ENCODE measurements at places on chromosomes 2 and 18.

DNA sequence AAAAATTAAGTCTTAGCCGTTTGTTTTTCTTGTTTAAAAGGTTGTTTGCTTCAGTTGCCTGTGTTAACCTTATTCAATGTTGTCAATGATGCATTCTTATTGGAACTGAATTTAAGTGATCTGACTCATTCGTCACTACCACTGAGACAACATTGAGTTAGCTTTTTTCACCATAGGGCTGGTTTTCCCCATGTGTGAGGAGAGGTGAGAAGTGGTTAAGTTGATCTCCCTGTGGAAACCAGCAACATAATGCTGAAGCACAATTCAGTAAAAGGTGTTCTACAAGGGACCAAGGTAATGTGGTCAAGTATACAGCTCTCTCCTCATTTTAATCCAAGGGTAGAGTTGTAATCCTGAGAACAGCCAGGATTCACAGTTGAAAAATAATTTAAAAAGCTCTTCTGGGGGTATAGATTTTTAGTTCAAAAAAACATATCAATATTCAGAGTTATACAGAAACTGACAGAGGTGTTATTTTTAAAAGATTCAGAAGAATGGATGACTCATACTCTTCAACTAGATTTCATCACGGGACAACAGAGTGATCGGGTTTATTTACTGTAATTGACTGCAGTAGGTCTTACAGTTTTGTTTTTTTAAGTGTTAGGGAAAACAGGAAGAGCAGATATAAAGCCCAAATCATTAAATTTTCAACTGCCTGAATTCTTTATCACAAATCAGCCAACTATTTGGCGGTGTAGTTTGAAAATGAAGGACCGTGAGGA lies 12.6 kb downstream of the NOP58 start:
- peaks cover 5% of the 10 kb centered on the region for H3K4me1 ChIP-seq
- H3K27me3 ChIP-seq = no peaks in the 10 kb centered on the region
- H3K4me3 ChIP-seq = no peak overlapping the region

DNA sequence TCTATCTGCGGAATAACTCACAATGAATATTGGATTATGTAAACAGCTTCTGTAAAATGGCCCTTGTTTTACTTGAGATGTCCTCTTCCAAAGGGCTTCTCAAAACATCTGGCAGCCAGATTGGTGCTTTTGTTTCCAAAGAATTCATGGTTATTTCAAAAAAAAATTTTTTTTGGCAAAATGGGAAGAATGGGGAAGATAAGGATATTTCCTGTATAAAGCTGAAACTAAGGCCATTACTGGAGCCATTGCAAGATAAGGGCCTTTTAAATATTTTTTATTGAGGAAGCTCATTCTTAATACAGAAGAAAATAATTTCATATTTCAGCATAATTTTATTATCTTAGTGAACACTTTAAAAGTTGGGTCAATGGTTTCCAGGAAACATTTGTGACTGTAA lies 259.1 kb downstream of the GALNT13 start:
- H3K27me3 ChIP-seq = no peaks in the 10 kb centered on the region
- H3K4me1 ChIP-seq = no peaks in the 10 kb centered on the region
- H3K4me3 ChIP-seq = no peak overlapping the region
- no peaks in the 10 kb centered on the region for H3K36me3 ChIP-seq

- no peak overlapping the region for H3K27ac ChIP-seq
- DNase-seq = no peak
- no peaks in the 10 kb centered on the region for H3K27me3 ChIP-seq
- H3K4me3 ChIP-seq = no peak overlapping the region
- H3K36me3 ChIP-seq = no peaks in the 10 kb centered on the region
These were observed 99.5 kb downstream of the TMEM163 start for GRCh38 chr2:134619250-134619649.

DNA sequence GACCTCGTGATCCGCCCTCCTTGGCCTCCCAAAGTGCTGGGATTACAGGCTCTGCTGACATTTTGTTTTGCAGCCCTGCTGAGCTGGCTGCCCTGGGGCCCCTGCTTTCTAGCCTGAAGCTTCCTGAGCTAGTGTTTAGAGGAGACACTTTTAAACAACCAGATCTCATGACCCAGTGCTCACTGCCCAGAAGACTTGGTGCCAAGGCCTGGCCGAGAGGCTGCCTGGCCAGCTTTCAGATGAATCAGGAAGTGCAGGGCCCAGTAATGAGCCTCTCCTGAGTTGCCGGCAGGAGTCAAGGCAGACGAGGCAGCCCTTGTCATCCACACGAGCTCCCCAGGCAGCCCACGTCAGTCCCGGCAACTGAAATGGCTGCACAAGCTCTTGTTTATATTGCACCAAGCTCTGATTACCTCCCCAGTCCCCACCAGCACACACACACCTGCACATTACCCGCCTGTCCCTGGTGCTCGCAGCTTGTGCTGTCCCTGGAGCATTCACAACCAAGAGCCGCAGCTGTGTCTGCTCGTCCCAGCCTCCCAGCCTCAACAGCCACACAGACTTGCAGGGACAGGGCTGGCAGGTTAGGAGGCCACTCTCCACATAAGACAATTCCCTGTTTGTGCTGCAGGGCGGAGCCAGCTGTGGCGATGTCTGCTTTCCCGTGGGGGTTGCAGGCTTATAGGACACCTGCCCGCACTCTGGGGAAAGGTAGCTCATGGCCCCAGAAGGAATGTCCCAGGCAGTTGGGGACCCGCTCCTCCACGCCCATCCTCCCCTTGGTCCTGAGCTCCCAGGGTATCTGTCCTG lies 331.2 kb upstream of the MYT1L start:
- H3K36me3 ChIP-seq = no peaks in the 10 kb centered on the region
- H3K27ac ChIP-seq = no peak overlapping the region
- DNase-seq = peak; percentile 12
- H3K4me1 ChIP-seq = peaks cover 6% of the 10 kb centered on the region
- no peaks in the 10 kb centered on the region for H3K27me3 ChIP-seq

GRCh38 chr2:142865924-142866323 lies 11.5 kb upstream of the KYNU start:
- no peaks in the 10 kb centered on the region for H3K27me3 ChIP-seq
- H3K27ac ChIP-seq = no peak overlapping the region
- no peak overlapping the region for H3K4me3 ChIP-seq
- no peaks in the 10 kb centered on the region for H3K36me3 ChIP-seq

GRCh38 chr2:86078774-86079545 lies 26.7 kb downstream of the POLR1A start:
- no peaks in the 10 kb centered on the region for H3K4me1 ChIP-seq
- DNase-seq = peak; percentile 68
- no peak overlapping the region for H3K4me3 ChIP-seq
- no peaks in the 10 kb centered on the region for H3K27me3 ChIP-seq

GRCh38 chr2:146874260-146874658 lies 970.6 kb upstream of the ACVR2A start:
- H3K4me3 ChIP-seq = no peak overlapping the region
- H3K36me3 ChIP-seq = no peaks in the 10 kb centered on the region
- no peaks in the 10 kb centered on the region for H3K27me3 ChIP-seq
- DNase-seq = no peak
- H3K27ac ChIP-seq = peak overlapping the region; percentile 11

DNA sequence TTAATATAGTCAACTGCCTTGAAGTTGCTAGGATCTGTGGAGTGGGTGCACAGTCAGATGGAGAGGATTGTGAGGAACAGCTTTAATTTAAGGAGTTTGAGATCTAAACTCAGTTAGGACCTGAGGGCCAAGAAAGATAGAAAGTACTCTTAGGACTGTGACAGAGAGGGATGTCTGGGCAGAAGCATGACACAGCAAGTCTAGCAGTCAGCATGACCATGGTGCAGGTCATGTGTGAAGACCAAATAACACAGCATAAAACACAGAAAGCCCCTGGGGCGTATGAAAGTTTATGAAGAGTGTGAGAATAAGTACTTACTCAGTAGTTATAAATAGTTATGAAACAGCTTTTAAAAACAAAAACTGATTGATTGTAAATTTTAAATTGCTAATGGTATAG lies 107.2 kb downstream of the GALNT1 start:
- peaks cover 5% of the 10 kb centered on the region for H3K36me3 ChIP-seq
- DNase-seq = no peak
- H3K4me1 ChIP-seq = no peaks in the 10 kb centered on the region
- no peak overlapping the region for H3K4me3 ChIP-seq
- H3K27ac ChIP-seq = no peak overlapping the region

DNA sequence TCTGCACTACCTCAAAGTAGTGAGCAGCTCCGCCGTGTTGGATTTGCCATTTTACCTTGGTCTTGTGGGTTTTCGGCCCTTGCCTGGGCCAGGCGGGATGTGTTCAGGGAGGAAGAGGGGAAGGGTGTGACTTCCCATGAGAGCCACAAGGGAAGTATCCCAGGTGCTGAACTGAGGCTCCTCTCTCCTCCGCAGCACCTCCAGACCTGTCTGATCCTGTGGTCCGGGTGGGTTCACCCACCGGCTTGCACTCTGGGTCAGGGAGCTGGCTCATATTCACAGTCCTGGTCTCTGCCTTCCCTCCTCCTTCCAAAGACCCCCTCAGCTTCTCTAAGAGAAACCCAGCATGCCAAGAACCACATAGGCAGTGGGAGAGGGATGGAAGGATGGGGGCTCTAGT lies 235.8 kb downstream of the SEPTIN10 start:
- H3K27me3 ChIP-seq = no peaks in the 10 kb centered on the region
- peaks cover 5% of the 10 kb centered on the region for H3K4me1 ChIP-seq
- H3K4me3 ChIP-seq = no peak overlapping the region
- H3K36me3 ChIP-seq = no peaks in the 10 kb centered on the region
- DNase-seq = no peak

GRCh38 chr2:32904751-32905150 lies 42.0 kb upstream of the LTBP1 start:
- H3K4me1 ChIP-seq = no peaks in the 10 kb centered on the region
- no peaks in the 10 kb centered on the region for H3K36me3 ChIP-seq
- no peak overlapping the region for H3K4me3 ChIP-seq
- DNase-seq = no peak
- H3K27me3 ChIP-seq = no peaks in the 10 kb centered on the region
- H3K27ac ChIP-seq = no peak overlapping the region

DNA sequence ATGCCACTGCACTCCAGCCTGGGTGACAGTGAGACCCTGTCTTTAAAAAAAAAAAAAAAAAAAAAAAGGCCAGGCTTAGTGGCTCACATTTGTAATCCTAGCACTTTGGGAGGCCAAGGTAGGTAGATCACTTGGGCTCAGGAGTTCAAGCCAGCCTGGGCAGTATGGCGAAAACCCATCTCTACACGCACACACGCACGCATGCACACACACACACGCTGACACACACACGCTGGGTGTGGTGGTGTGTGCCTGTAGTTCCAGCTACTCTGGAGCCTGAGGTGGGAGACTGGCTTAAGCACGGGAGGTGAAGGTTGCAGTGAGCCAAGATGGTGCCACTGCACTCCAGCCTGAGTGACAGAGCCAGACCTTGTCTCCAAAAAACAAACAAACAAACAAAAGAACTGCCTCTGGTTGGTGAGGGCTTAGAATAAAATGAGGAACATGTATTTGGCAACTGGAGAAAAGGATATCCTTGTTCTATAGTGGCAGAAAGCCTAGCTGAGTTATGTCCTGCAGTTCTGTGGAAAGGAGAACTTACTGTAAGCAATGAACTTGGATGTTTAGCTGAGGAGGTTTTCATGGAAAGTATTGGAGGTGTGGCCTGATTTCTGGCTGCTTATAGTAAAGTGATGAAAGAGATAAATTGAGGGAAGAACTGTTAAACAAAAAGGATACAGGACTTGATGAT lies 34.0 kb downstream of the HAT1 start:
- peak overlapping the region; percentile 82 for H3K27ac ChIP-seq
- no peak overlapping the region for H3K4me3 ChIP-seq
- no peaks in the 10 kb centered on the region for H3K36me3 ChIP-seq
- DNase-seq = peak; percentile 4
- no peaks in the 10 kb centered on the region for H3K4me1 ChIP-seq

DNA sequence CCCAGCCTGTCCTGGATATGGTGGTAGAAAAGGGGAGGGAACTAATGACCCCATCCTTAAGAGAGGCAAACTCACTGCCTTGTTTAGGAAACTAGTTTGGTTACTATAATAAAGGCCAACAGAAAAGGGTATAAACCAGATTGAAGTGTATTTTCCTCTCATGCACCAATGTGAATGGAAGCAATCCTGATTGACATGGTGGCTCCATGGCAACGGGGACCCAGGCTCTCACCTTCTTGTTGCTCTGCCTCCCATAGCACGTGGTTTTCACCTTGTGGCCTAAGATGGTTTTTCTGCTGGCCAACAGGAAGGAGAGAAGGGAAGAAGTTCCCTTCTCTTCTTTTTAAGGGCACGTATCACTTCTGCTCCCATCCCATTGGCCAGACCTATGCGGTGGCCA lies 67.3 kb upstream of the NRP2 start:
- H3K27ac ChIP-seq = no peak overlapping the region
- no peak for DNase-seq
- H3K4me1 ChIP-seq = peaks cover 6% of the 10 kb centered on the region
- H3K36me3 ChIP-seq = no peaks in the 10 kb centered on the region

GRCh38 chr18:59996370-59996966 lies 96.7 kb downstream of the PMAIP1 start:
- no peak overlapping the region for H3K4me3 ChIP-seq
- H3K27ac ChIP-seq = no peak overlapping the region
- DNase-seq = peak; percentile 60
- no peaks in the 10 kb centered on the region for H3K27me3 ChIP-seq

DNA sequence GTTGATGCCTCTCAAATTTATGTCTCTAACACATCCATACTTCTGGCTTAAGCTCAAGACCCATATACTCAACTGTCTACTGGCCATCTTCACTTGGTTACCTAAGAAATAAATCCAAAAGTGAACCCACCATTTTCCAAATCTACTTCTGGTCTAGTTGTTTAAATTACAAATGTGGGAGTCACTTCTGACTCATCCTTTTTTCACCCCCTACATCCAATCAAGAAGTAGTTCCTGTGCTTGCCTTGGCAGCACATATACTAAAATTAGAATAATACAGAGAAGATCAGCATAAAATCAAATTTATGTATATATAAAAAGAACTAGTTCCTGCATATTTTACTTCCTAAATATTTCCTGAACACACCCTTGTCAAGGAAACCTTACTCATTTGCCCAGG lies 53.6 kb downstream of the STRN start:
- H3K4me1 ChIP-seq = no peaks in the 10 kb centered on the region
- peaks cover 17% of the 10 kb centered on the region for H3K36me3 ChIP-seq
- H3K27ac ChIP-seq = no peak overlapping the region
- H3K27me3 ChIP-seq = no peaks in the 10 kb centered on the region
- H3K4me3 ChIP-seq = no peak overlapping the region
- DNase-seq = no peak

- H3K4me3 ChIP-seq = no peak overlapping the region
- no peaks in the 10 kb centered on the region for H3K4me1 ChIP-seq
- peaks cover 2% of the 10 kb centered on the region for H3K36me3 ChIP-seq
- no peak for DNase-seq
- no peak overlapping the region for H3K27ac ChIP-seq
- no peaks in the 10 kb centered on the region for H3K27me3 ChIP-seq
These were observed 61.8 kb upstream of the RPL31 start for GRCh38 chr2:100940240-100940639.

- H3K27ac ChIP-seq = no peak overlapping the region
- H3K27me3 ChIP-seq = no peaks in the 10 kb centered on the region
- peaks cover 8% of the 10 kb centered on the region for H3K4me1 ChIP-seq
- no peak for DNase-seq
- H3K4me3 ChIP-seq = no peak overlapping the region
These were observed 1.8 kb downstream of the AFF3 start for GRCh38 chr2:100140582-100140981.

All from lung (tissue), 17 donors.